Activated T-helper 1 cell treated with anti-CD3 and anti-CD28 coated beads, Interleukin-12 subunit alpha, Interleukin-12 subunit beta, Interleukin-2, Interleukin-4 antibody, amounts not matched to agents 30 ng/mL and 10 ng/mL and 1 ng/mL, durations not matched to agents 14 hours and 24 hours and 36 hours (primary cell): ENCODE measurements at places on chromosomes 6 and 20. TPM values are rescaled to one million over a fixed set of nuclear protein-coding genes. Genes with fewer than 3 reads are reported as not detected.

GRCh38 chr6:37631295-37631694 lies 66.4 kb downstream of the MDGA1 start:
- no peak for DNase-seq

GRCh38 chr6:89379281-89379680 lies 26.8 kb upstream of the UBE2J1 start:
- DNase-seq = no peak

DNA sequence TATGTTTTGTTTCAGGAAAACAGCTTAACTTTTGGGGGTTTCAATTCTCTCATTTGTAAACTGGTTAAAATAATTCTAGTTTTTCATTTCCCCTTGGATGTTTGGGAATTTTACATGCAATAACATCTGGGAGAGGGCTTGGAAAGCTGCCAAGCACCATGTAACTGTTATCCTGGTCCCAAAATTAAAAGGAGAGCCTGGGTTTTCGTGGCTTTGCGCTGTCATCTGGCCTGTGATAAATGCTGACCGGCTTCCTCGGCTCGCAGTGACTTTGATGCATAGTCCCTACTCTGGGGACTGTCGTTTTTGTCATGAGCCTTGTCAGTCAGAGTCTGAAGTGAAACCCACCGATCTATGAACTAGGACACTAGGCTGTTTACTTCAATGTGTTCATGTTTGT lies 12.2 kb downstream of the SLC35F1 start:
- DNase-seq = no peak

GRCh38 chr6:37050045-37050853 lies 44.8 kb downstream of the FGD2 start:
- DNase-seq = peak; percentile 77

- DNase-seq = no peak
Observed at GRCh38 chr6:136640132-136640915, 90.1 kb upstream of the MAP7 start.

DNA sequence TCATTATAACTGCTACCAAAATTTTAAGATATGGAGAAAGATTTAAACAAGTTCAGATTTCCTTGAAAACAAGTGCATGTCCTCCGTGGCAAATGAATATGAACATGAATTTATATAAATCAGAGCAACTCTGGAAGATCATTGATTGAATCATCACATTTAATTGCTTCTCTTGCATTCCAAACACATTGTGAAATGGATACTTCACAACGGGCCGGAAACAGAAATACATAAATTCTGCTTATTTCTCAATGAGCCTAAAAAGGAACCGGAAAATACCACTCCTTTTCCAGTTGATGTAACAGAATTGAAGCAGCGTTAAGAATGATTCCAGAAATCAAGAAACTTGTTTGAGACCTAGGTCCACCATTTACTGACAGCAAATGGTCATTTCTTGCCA lies 134.6 kb upstream of the BTN3A2 start:
- DNase-seq = no peak

- no peak for DNase-seq
Observed at GRCh38 chr6:90301816-90302215, 5.2 kb upstream of the BACH2 start.

- DNase-seq = no peak
Observed at GRCh38 chr6:63963769-63964315, 328.2 kb downstream of the PHF3 start.

GRCh38 chr6:2102316-2102883 lies 143.0 kb downstream of the GMDS start:
- DNase-seq = no peak

- DNase-seq = no peak
Observed at GRCh38 chr6:109071125-109071917, 23.3 kb downstream of the SESN1 start.

SMLR1 gene
- not detected in 2 replicates for total RNA-seq

KIF25 gene
- total RNA-seq = not detected in 2 replicates

SNX21 gene
- 0.75 and 1.1 TPM in 2 replicates for total RNA-seq

GLO1 gene
- total RNA-seq = 109 and 110 TPM in 2 replicates

CRISP3 gene
- total RNA-seq = not detected in 2 replicates

PRL gene
- not detected in 2 replicates for total RNA-seq

HLA-DPA1 gene
- total RNA-seq = 61.0 and 66.7 TPM in 2 replicates

SNAP25 gene
- total RNA-seq = 3.7 and 3.9 TPM in 2 replicates

MRPL18 gene
- total RNA-seq = 108 and 111 TPM in 2 replicates

BHLHE23 gene
- total RNA-seq = not detected in 2 replicates

CLDN20 gene
- total RNA-seq = 0.29 TPM in 1 of 2 replicates, not detected in the other

LIME1 gene
- 12.1 TPM in 2 replicates for total RNA-seq
